ENCODE measurements at places on chromosomes 12 and 14.
A peak's percentile ranks its signal among the peaks of the same experiment; 100 is the strongest.

- no peak for DNase-seq
Measured at GRCh38 chr12:84585776-84586395, 326.7 kb downstream of the SLC6A15 start.

- no peak for DNase-seq
Measured at GRCh38 chr14:80269353-80269925, 58.1 kb upstream of the DIO2 start.

- DNase-seq, result no peak
Measured at GRCh38 chr14:90523544-90523943, 126.7 kb downstream of the CALM1 start.

DNA sequence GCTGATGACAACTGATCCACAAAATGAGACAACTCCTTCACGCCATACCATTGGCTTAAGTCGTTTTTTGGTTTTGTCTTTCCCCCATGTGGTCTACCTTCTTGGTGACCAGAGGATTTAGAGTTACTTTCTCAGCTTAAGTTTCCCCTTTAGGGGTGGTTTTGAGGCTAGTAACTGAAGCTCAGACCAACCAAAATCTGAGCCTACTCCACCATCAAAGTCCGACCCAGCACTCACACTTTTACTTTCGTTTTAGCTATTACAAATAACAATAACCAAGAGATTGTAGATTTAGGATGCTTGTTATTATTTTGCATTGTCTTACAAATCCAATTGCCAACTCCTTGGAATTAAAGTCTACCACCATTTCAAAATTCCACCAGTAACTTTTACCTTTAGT lies 130.6 kb upstream of the MDM1 start:
- DNase-seq, result no peak

- DNase-seq, result no peak
Measured at GRCh38 chr12:108341356-108341755, 2.2 kb upstream of the CMKLR1 start.

DNA sequence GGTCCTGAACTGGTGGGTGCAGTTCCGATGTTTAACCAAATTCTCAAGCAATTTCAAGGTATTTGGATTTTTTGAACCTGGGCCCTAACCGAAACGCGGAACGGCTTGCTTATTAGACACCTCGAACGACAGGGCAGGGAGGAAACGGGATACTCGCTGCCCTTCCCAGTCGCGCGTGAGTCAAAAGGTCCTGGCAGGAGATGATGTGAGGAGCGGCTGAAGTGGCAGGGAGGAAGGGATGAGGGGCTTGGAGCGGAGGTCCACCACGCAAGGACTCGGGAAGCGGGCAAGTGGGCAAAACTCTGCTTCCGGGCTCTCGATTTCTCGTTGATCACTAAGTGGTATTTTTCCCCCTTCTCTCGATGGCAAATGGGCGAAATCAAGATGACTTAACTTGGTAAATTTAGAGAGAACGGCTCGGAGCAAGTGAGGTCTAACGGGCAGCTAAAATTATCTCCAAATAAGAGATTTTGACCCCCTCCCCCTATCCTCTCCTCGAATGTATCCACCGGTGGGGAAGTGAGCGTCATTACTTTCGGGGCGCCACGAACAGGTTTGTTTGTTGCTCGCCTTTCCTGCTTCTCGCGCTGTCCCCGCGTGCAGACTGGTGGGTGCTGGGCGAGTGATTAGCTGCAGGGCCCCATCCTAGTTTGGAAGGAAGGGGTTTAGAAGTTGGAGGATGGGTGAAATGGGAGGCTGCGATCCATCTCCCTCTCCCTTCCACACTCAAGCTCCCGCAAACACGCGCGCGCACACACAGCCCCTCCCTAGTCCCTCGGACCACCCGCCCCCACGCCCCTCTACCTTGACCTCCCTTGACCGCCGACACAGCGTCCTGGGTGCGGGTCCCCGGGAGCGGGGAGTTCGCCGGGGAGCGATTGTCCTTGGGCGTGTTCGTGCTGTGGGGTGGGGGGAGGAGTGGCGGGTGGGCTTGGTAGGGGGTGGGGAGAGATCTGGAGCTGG lies 986 bp upstream of the NTF3 start:
- DNase-seq, result no peak

GRCh38 chr12:23899434-23899833 lies 50.0 kb downstream of the SOX5 start:
- no peak for DNase-seq

DNA sequence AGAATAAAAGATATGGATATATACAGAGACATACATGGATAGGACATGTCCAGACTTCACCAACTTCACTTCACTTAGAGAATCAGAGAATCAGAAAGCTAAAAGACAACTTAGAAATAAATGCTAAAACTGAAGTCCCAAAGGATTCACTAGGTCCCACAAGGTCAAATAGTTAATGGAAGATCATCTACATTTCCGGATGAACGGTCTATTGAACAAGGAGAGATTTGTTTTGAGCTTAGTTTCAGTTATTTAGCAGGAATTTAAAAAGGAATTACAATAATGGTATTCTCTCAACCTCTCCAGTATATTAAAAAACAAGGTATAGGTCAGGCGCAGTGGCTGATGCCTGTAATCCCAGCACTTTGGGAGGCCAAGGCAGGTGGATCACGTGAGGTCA lies 187.0 kb downstream of the MED13L start:
- DNase-seq, result no peak

DNA sequence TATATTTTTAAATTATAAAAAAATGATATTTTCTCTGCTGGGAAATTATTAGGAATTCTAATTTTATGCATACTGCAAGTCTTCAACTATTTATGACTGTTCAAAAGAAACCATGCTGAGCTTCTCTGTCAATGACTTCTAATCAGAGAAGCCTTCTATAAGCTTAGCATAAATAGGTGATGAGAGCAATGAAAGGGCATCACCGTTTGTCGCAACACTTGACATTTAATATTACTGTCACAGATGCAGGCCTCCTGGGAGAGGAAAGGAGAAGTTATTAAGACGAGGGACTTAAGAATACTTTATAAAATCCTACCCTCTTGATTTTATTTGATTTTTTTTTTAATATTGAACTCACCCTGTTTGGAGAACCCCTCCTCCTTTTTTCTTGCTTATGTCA lies 69.8 kb downstream of the CAPZA3 start:
- DNase-seq, result no peak

- no peak for DNase-seq
Measured at GRCh38 chr12:94863321-94864035, 140.0 kb downstream of the NDUFA12 start.

GRCh38 chr12:59007620-59008019 lies 87.3 kb upstream of the LRIG3 start:
- no peak for DNase-seq

DNA sequence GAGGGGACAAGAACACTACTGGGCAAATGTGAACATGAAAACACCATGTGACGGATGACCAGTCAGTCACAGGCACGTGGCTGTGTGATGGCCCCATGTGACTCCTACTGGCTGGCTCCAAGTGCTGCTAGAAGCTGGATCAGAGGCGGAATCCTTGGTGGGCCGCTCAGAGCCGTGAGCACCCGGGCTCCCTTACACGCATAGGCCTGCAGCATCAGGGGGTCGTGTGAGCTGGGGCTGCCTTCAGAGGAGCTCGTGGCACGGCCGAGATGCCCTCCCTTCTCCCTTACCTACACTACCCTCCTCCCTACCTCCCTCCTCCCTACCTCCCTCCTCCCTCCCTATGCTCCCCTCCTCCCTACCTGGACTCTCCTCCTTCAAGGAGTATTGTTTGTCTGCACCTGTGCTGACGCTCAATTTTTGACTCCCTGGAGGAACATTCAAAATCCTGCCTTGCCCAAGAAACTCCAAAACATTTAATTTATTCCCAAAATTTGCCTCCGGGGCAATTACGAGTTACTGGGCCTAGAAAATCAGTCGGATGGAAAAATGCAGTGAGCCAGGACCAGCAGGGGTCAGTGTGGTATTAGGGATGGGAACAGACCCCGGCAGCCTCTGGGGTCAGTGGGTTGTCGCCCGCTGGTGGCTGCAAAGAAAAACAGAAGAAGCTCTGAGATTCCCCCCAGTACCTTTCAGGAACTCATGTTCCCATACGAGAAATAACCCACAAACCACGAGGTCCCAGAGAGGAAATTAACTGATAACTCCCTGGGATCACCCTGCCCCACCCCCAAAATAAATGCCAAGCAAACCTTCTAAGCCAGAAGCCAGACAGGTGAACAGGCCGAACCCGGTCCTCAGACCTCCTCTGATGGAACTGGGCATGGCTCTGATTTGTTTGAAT lies 61.3 kb downstream of the C14orf132 start:
- peak; percentile 45 for DNase-seq

DNA sequence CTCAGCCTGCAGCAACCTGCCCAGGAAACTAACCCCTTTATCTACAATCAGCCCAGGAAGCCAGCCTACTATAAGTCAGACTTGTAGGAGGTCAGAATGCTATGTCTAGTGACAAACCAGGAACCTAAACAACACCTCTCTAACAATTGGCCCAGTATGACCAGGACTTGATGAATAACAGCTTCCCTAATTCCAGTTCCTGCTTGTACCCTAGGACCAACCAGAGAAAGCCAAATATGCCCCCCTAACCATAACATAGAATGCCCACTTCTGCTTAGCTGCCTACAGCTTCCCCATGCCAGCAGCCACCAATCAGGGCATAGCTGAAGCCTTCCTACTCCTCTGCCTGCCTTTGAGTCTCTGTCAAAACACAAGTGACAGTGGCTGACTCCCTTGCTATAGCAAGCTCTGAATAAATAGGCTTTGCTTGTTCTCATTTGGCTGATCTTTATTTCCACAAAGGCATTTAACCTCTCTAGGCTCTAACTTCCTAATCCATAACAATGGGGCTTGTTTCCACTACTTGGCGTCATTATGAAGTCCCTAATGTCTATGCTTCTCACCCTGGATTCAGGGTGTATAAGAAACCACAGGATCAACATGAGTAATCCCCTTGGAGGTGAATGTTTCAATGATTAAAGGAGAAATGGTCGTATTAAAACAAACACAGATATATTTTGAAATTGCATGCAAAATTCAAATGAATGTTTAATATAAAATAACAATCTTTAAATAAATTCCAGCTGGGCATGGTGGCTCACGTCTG lies 220.2 kb downstream of the ANO6 start:
- DNase-seq, result no peak

DNA sequence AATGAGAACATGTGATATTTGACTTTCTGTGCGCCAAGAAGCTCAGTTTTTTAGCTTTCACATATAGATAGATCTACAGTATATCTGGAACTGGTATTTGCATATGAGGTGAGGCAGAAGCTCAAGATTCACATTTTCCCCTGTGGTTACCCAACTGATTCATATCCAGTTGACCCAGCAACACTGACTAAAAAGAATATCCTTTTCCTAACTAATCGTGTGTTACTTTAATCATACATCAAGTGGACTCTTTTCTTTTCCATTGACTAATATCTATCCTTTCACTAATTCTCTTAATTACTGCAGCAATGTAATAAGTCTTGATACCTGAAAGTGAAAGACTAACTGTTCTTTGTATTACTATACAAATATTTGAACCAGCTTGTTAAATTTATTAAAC lies 236.1 kb downstream of the AEBP2 start:
- DNase-seq, result no peak

- DNase-seq, result no peak
Measured at GRCh38 chr12:111152561-111152960, 216.3 kb downstream of the PHETA1 start.

GRCh38 chr14:71629250-71629649 lies 303.0 kb upstream of the RGS6 start:
- no peak for DNase-seq

DNA sequence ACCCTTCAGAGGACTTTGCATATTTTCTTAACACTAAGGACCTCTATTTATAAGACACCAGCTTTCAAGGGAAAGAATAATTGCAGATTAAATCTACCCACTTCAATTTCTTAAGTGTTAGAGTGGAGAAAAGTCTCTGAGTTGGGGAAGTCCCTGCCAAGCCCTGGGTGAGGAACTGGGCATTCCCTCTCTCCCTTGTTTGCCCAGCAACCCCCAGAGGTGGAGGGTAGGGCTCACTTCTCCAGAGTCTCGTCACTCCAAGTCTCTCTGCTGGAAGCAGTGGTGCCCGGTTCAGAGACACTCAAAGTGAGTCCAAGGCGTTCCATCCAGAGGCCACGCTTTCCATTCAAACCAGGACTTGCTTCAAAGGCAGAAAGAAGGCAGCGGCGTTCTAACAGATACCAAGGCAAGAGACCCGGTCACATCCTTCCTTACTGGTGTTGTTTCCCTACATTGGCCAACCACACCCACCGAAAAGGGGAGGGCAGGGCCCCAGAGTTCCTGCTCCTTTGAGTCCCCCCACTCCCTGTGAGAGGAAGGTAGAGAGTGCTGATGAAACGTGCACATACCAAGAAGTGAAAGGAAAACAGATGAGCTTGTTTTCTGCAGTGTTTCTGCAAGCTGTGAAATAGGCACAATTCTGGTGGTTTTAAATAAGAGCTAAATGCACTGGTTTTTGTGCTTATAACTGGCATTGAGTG lies 6.1 kb upstream of the BDKRB2 start:
- no peak for DNase-seq

DNA sequence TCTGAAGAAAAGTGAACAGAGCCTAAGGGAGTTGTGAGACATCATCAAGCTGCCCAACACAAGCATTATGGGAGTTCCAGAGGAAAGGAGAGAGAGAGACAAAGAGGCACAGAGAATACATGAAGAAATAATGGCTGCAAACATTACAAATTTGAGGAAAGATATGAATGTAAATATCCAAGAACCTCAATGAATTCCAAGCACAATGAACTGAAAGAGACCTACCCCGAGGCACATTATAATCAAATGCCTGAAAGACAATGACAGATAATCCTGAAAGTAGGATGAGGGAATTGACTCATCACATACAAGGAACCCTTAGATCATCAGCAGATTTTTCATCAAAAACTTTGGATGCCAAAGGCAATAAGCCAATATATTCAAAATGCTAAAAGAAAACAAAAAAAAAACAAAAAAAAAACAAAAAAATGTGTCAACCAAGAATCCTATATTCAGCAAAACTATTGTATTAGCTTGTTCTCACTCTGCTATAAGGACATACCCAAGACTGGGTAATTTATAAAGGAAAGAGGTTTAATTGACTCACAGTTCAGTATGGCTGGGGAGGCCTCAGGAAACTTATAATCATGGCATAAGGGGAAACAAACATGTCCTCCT lies 37.8 kb downstream of the BCL2L14 start:
- no peak for DNase-seq

Measured in NK-92 treated with Interleukin-12 subunit alpha and Interleukin-12 subunit beta, amount 100 ng/mL, for 24 hours (cell line).